ENCODE measurements at places on chromosomes 1 and 21. TPM values are rescaled to one million over a fixed set of nuclear protein-coding genes. Genes with fewer than 3 reads are reported as not detected.

DNA sequence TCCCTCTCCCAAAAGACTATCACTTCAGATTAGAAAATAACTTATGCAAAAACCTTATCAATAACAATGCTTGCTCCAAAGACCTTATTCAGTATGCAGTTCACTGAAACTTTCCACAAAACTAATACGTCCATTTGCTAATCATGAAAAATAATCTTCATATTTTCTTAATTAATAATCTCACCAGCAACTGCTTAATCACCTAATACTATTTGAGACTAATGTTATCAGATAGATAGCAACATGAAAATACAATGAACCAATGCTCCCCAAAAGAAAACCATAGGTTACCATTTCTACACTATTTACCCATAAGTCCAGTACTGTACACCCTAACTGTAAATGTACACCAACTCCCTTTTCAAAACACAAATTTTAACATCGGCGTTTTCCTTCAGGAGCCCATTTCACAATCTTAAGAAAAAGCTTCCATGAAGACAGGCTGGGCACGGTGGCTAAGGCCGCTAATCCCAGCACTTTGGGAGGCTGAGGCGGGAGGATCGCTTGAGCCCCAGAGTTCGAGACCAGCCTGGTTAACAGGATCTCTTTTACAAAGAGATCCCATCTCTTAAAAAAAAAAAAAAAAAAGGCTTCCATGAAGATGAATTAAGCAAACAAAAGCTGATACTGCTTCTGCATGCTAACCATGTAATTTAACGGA, 1.7 kb downstream of the GNB1 start:
- H3K36me3 ChIP-seq: no peaks in the 10 kb centered on the region
- peaks cover 79% of the 10 kb centered on the region for H3K4me1 ChIP-seq
- H3K27me3 ChIP-seq: no peaks in the 10 kb centered on the region
- H3K4me3 ChIP-seq: peak overlapping the region; percentile 86
- peak overlapping the region; percentile 94 for H3K27ac ChIP-seq
- no peak for DNase-seq

DNA sequence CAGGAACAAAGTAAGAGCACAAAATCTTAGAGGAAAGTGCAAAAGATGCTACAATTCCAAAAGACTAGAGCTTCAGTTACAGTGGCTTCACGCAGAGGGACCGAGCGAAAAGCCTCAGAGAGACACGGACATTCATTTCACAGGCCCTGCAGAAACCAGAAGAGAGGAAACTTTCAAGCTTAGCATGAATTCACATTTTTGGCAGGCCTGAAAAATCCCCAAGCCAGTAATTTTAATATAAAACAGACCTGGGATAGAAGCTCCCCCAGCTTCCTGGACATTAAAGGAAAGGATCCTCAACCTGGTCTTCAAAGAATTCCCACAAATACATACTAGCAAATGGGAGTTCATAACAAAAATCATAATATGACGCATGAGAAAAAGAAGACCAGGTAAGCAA, 66.2 kb downstream of the HSF2BP start:
- H3K4me1 ChIP-seq: no peaks in the 10 kb centered on the region
- H3K27me3 ChIP-seq: no peaks in the 10 kb centered on the region
- no peak overlapping the region for H3K27ac ChIP-seq
- H3K36me3 ChIP-seq: no peaks in the 10 kb centered on the region
- DNase-seq: no peak

DNA sequence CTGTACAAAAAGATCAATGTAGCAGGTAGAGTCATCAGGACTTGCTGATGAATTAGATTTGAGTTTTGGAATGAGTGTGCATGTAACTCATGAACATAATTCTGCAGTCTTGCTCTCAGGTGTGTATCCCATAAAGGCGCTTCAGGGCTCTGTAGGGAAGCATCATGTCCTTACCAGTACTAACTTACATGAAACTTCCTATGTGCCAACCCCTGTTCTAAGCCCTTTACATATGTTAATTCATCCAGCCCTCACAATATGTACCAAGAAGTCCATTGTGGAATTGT, 2.1 kb upstream of the FCRLB start:
- no peaks in the 10 kb centered on the region for H3K4me1 ChIP-seq
- H3K36me3 ChIP-seq: no peaks in the 10 kb centered on the region
- H3K27ac ChIP-seq: no peak overlapping the region

DNA sequence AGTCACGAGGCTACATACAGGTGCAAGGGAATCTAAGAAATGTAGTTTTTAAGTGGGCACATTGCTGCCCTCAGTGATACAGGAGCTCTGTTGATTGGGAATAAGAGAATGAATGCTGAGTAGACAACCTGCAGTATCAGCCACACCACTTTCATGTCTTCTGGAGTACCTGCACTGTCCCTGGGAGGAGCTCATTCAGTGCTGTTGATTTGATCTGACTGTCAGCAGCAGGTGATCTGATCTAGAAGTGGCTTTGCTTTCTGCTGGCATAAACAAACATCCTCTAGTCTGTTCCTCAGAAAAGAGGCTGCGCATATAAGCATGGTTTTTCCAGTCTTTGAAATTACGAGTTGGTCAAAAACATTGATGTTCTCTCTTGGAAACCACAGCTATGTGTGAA, 35.5 kb upstream of the LRRC52 start:
- no peak overlapping the region for H3K4me3 ChIP-seq
- no peaks in the 10 kb centered on the region for H3K36me3 ChIP-seq
- DNase-seq: no peak
- no peak overlapping the region for H3K27ac ChIP-seq
- H3K27me3 ChIP-seq: no peaks in the 10 kb centered on the region

DNA sequence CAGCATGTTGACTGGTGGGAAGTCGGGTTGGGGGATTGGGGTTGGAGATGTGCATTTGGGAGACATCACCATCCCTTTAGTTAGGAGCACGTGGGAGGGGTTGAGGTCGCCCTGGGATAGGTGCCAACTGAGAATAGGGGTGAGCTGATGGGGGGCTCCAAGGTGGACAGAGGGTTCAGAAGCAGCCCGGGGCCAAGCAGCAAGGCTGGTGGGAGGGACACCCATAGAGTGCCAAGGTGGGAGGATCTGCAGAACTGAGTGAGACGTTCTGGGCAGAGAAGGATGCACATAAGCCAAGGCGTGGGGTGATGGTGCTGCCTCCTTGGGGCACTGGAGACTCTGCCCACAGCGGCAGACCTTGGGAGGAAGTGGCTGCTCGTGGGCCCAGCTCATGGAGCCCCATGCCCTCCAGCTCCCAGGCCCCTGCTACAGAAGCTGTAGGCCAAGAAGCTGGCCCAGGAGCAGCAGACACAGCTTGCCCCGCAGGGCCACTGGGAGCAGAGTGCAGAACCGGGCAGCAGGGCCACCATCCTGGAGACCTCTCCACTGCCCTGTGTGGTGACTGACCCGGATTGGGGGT, 31.4 kb upstream of the PKP1 start:
- H3K36me3 ChIP-seq: no peaks in the 10 kb centered on the region
- no peak overlapping the region for H3K4me3 ChIP-seq
- no peak overlapping the region for H3K27ac ChIP-seq
- DNase-seq: peak; percentile 79

GRCh38 chr1:67898033-67898726, 64.9 kb upstream of the GNG12 start:
- no peak overlapping the region for H3K27ac ChIP-seq
- no peaks in the 10 kb centered on the region for H3K36me3 ChIP-seq
- DNase-seq: no peak
- no peaks in the 10 kb centered on the region for H3K27me3 ChIP-seq
- H3K4me1 ChIP-seq: no peaks in the 10 kb centered on the region

- no peak for DNase-seq
- H3K27me3 ChIP-seq: no peaks in the 10 kb centered on the region
- H3K4me1 ChIP-seq: no peaks in the 10 kb centered on the region
- H3K36me3 ChIP-seq: no peaks in the 10 kb centered on the region
- H3K27ac ChIP-seq: no peak overlapping the region
These were observed 2.5 kb upstream of the LINGO4 start for GRCh38 chr1:151807766-151808165.

The CD164L2 gene
- 7.6 TPM for total RNA-seq

The LMX1A gene
- not detected for total RNA-seq

The SLC2A5 gene
- total RNA-seq: 8.1 TPM

- no peaks in the 10 kb centered on the region for H3K36me3 ChIP-seq
- H3K4me1 ChIP-seq: peaks cover 14% of the 10 kb centered on the region
- H3K27me3 ChIP-seq: no peaks in the 10 kb centered on the region
These were observed 205.6 kb downstream of the RHOU start for GRCh38 chr1:228940926-228941325.

- no peaks in the 10 kb centered on the region for H3K4me1 ChIP-seq
- DNase-seq: no peak
- no peak overlapping the region for H3K27ac ChIP-seq
- H3K36me3 ChIP-seq: no peaks in the 10 kb centered on the region
- H3K4me3 ChIP-seq: no peak overlapping the region
These were observed 27.8 kb downstream of the AVPR1B start for GRCh38 chr1:206089341-206089740.

DNA sequence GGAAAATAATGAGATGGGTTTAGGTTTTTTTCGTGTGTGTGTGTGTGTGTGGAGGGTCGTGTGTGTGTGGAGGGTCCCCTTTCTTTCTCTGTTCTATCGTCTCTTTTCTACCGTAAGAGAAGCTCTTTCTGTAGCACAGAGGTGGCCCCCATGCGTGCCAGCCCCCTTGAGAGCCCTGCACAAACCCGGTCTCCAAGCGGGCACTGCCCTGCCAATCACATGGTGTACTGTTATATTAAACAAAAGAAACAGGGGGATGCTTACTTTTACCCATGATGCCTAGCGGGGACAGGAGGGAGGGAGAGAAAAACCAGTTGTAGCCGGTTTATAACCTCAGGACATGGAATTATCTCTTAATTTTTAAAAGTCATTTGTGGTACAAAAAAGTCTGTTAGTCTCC, 41.0 kb downstream of the GATAD2B start:
- no peaks in the 10 kb centered on the region for H3K27me3 ChIP-seq
- H3K4me1 ChIP-seq: peaks cover 34% of the 10 kb centered on the region
- peak overlapping the region; percentile 39 for H3K27ac ChIP-seq
- no peak for DNase-seq
- no peaks in the 10 kb centered on the region for H3K36me3 ChIP-seq

The MEGF6 gene
- 37.6 TPM for total RNA-seq

The COL6A1 gene
- total RNA-seq: 520 TPM

- H3K27me3 ChIP-seq: no peaks in the 10 kb centered on the region
- H3K4me3 ChIP-seq: no peak overlapping the region
- H3K27ac ChIP-seq: no peak overlapping the region
- no peaks in the 10 kb centered on the region for H3K4me1 ChIP-seq
These were observed 16.1 kb upstream of the KLHDC7A start for GRCh38 chr1:18464665-18465050.

DNA sequence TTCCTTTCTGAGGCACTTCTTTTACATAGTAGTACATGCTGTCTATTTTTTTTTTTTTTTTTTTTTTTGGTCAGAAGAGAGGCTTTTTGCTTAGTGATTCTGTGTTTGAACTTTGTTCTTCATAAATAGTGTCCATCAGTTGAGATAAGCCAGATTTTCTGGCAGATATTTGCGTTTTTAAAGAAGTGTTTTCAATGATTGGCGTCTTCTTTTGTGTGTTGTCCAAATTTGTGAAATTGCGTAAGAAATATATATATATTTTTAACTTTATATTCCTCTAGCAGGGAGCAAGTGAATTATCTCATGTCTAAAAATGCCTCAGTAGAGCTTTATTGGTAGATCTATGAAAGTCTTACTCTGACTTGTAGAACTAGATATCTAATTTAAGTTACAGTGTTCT, 28.3 kb downstream of the NEK7 start:
- H3K36me3 ChIP-seq: no peaks in the 10 kb centered on the region
- no peaks in the 10 kb centered on the region for H3K27me3 ChIP-seq
- no peak overlapping the region for H3K27ac ChIP-seq
- DNase-seq: no peak
- no peak overlapping the region for H3K4me3 ChIP-seq

DNA sequence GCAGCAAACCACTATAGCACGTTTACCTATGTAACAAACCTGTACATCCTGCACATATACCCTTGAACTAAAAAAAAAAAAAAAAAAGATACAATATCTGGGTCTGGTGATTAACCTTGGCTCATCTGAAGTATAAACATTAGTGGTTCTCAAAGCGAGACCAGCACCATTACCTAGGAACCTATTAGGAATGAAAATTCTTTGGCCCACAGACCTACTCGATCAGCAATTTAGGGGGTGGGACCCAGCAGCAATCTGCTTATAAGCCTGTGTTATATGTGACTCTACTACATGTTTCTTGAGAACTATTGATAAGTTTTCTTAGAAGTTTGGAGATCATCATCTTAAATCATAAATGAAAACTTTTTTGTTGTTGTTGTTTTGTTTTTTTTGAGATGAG, 9.7 kb upstream of the SPATA1 start:
- H3K4me3 ChIP-seq: no peak overlapping the region
- DNase-seq: no peak
- no peaks in the 10 kb centered on the region for H3K4me1 ChIP-seq

DNA sequence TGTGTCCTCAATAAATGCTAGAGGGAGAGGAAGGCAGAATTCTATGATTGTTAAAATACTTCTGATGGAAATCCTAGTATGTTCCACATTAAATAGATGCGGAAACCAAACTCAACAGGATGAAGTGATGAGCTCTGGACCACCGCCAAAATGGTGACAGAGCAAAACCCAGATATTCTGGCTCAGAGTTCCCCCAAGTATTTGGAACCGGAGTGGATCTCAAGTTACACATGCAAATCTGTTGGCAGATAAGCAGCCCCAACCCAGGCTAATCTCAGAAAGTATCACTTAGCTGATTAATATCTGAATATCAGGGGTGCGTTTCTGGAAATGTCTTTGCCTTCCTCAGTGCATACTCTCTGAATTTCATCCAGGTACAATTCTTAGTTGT, 17.4 kb upstream of the GRHL3 start:
- no peaks in the 10 kb centered on the region for H3K36me3 ChIP-seq
- H3K27ac ChIP-seq: no peak overlapping the region
- no peak for DNase-seq
- no peak overlapping the region for H3K4me3 ChIP-seq
- peaks cover 13% of the 10 kb centered on the region for H3K4me1 ChIP-seq

DNA sequence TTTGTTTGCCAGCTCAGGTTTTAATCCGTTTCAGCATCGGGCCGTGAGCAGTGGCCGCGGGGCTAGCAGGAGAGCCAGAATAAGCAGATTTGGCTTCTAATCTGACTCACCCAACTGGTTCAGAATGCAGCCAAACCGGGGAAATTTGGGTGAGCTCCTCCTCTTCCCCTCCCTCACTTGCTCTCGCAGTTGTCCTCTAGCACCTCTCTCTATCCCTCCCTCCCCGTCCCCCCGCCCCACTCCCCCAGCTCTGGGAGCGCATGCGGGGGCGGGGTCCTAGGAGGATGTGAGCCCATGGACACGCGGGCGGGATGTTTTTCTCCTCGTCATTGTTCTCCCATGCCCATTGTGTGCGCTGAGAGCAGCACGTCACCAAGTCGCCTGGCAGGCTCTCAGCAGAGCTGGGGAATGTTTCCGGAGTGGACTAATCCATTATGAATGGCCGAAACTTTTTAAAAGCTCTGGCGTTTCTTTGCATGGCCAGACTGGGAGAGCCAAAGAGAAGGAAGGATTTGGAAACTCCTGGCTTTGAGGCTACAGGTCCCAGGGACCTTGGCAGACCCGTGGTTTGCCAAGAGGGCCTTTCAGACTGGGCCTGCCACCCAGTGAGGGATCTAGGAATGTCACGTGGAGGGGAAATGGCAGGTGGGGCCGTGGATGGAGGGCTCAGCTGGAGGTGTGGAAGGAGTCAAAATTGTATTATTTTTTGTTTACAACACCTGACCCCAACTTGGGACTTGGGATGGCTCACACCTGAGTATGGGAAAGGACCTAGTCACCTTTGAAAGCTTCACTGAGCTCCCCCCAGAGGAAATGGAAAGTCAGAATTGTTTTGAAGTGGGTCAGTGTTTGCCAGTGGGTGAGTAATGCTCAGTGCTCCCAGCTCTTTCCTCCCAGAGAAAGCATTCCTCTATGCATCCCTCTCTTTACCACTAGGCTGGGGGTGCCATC, 39.2 kb downstream of the CDK18 start:
- no peaks in the 10 kb centered on the region for H3K27me3 ChIP-seq
- peak; percentile 96 for DNase-seq
- H3K36me3 ChIP-seq: no peaks in the 10 kb centered on the region

Measured in vagina (tissue), 2 donors.